Hippocampal formation (tissue), 2 donors: ENCODE measurements at places on chromosomes 12 and 14.

- no peak for DNase-seq
Observed at GRCh38 chr12:111353603-111354295, 15.1 kb downstream of the PHETA1 start.

- DNase-seq, result no peak
Observed at GRCh38 chr14:91140672-91141071, 26.8 kb downstream of the DGLUCY start.

DNA sequence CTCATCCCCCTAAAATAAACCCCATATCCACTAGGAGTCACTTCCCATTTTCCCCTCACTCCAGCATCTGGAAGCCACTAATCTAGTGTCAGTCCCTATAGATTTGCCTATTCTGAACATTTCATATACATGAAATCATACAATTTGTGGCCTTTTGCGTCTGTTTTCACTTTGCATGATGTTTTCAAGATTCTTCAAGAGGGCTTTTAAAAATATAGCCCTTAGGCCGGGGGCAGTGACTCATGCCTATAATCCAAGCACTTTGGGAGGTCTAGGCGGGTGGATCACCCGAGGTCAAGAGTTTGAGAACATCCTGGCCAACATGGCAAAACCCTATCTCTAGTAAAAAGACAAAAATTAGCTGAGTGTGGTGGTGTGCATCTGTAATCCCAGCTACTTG, 104.7 kb downstream of the VEZT start:
- DNase-seq, result no peak

- DNase-seq, result no peak
Observed at GRCh38 chr14:54435500-54435981, 5.6 kb downstream of the CNIH1 start.

DNA sequence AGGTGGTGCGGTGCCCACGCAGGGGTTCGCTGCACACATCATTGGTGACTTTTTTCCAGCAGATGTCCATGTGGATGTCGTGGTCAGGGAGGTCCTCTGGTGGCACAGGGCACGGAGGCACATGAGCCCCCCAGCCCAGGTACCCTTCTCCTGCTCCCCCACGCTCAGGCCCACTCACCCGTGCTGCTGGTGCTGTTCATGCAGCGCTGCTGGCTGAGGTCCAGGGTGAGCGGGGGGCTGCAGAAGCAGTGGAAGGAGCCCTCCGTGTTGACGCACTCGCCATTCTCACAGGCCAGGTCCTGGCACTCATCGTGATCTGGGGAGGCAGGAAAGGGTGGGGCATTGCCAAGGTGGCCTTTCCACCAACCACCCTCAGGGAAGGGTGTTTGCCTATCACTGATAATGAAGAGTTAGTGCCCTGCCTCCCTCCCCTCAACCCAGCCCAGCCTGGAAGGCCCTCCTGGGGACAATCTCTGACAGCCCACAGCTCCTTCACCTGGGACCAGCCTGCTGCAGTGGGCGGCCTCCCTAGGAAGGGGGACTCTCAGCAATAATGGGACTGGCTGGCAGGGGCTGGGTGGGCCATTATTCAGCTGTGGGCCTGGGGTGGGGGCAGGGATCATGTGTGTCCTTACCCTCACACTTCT, 9.8 kb downstream of the ISCA2 start:
- DNase-seq, result no peak

GRCh38 chr12:21265932-21266331, 68.8 kb downstream of the SLCO1A2 start:
- no peak for DNase-seq

DNA sequence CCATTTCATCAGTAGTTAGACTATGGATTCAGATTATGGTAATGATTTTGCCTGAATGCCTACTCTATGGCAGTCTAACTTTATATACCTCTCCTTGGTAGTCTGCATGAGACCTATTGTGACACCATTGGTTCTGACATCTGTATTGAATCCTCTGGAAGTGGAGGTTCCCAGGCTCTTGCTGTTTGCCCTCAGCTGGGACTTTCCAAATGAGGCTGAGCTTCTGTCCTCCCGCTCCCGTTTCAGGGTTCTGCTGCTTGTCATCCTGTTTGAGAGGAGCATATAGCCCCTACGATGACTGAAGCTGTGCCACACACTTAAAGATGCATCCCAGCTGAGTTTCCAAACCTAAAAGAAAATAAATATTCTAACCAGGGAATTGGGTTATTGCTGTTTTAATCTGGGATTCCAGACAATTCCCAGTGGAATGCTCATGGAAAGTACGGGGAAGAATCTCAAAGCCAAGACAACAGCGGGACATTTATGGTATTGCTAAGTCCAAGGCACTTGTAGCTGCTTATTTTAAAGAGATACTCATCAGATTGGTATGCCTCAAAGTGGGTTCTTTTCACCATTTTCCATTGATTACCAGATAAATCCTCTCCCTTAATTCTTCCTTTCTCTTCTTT, 105.9 kb downstream of the ETV6 start:
- DNase-seq, result no peak

DNA sequence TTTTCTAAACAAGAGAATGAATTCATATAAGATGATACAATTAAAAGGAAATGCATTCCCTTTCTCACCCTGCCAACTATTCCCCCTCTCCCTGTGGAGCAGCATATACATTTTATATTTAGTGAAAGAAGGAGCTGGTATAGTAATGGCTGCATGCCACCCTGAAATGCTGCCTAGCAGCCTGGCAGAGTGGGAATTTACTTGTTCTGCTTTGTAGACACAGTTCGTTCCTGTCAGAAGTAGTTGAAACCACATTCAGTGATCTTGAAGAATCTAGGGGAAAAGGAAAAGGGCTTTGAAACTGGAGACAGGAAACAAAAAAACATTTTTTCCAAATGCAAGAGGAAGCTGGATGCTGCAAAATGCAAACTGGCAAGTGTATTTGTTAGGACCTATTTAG, 176.0 kb upstream of the PLEKHA5 start:
- DNase-seq, result no peak

DNA sequence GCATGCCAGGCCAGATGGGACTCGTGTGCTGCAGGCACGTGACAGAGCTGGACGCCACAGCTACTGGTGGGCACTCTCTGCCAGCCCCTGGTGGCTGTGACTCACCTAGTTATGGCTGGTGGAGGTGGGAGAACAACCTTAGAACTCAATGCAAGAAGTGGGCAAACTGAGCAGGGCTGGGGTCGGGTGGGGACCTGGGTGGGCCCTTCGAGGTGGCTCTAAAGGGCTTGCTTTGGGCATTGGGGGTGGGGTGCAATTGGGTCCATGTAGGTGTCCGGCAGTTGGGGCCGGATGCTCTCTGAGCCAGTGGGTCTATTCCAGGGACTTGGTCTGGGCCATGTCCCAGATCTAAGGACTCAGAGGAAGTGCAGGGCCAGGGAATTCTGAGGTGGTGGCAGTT, 5.1 kb upstream of the SERPINA12 start:
- no peak for DNase-seq

DNA sequence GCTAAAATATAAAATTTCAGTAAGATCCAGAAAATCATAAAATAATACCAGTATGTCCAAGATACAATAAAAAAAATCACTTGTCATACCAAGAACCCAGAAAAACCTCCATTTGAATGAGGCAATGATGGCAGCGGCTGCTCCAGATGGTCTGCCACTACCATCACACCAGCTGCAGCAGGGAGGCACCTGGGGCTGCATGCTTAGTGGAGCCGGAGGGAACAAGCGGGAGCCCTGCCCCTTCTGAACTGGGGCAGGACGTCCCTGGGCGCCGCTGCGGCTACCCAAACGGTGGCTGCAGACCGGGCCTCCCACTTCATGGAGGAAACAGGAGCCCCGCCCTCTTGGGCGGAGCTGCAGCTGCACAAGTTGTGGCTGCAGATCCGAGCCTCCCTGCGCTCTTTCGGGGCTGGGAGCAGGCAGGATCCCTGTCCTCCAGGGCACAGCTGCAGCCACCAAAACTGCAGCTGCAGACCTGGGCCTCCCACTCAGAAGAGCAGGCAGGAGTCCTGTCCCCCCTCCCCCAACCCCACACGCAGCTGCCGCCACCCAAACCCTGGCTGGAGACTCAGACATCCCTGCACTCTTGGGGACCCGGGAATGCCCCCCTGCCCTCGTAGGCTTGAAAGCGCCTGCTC, 36.1 kb upstream of the OR5AU1 start:
- peak; percentile 35 for DNase-seq

GRCh38 chr12:119178544-119179334, at the start of gene HSPB8:
Gene HSPB8 (plus strand): TSS chr12:119178931. CDS start chr12:119179313, 382 bp downstream.
- peak; percentile 43 for DNase-seq

- DNase-seq, result no peak
Observed at GRCh38 chr14:67186172-67186768, 3.0 kb upstream of the GARIN2 start.
